Neural crest cell (in vitro differentiated cells): ENCODE measurements at places on chromosomes 4 and X. TPM values are rescaled to one million over a fixed set of nuclear protein-coding genes. Genes with fewer than 3 reads are reported as not detected.

Gene TCEAL9
- 42.8 and 46.4 TPM in 2 replicates for total RNA-seq

Gene IRS4
- 0.36 and 0.51 TPM in 2 replicates for total RNA-seq

Gene USP46
- total RNA-seq: 34.0 and 41.1 TPM in 2 replicates

Gene PWWP3B
- total RNA-seq: 1.0 and 1.1 TPM in 2 replicates

Gene FAM9B
- not detected in 2 replicates for total RNA-seq

Gene ADGRL3
- total RNA-seq: 32.9 and 34.5 TPM in 2 replicates
